ENCODE measurements at places on chromosomes 3 and 15.

- DNase-seq = no peak
Measured at GRCh38 chr3:52880047-52880446, 17.3 kb downstream of the STIMATE start.

- DNase-seq = no peak
Measured at GRCh38 chr3:144437989-144438388, 466.4 kb downstream of the DIPK2A start.

- DNase-seq = peak; percentile 24
Measured at GRCh38 chr3:100399341-100400071, 1.4 kb downstream of the TOMM70 start.

DNA sequence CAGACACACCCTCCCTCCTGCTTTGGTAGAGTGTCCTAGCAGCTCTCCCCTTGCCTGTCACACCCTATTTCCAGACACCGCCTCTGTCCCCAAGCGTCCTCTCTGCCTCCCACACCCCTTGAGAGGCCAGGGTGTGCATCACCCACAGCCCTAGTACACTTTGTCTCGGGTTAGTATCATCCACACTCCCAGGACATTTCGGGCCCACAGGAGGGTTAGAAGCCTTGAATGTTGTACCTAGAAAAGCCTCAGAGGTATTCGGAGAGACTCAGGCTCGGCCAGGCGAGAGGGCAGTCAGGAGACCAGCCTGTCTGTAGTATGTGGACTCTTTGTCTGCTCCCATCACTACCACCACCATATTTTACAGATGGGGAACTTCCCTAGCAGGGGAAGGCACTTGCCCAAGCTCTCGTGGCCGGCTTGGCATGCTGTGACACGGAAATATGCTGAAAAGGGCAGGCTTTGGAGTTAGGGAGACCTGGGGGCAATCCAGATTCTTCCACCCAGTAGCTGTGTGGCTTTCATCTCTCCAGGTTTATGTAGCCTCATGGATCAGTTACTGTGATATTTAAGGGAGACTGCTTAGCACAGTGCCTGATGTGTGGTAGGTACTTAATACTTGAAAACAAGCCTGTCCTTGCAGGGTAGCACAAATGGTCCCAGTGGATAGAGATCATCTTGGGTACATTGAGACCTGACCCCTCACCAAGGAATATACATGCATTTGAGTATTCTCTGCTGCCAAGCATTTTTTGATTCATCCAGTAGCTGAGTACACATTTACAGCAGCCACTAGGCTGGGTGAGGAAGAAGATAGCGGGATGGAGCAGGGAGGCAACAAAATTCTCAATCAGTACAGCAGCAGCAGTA lies 1.4 kb downstream of the TMEM43 start:
- DNase-seq = no peak

DNA sequence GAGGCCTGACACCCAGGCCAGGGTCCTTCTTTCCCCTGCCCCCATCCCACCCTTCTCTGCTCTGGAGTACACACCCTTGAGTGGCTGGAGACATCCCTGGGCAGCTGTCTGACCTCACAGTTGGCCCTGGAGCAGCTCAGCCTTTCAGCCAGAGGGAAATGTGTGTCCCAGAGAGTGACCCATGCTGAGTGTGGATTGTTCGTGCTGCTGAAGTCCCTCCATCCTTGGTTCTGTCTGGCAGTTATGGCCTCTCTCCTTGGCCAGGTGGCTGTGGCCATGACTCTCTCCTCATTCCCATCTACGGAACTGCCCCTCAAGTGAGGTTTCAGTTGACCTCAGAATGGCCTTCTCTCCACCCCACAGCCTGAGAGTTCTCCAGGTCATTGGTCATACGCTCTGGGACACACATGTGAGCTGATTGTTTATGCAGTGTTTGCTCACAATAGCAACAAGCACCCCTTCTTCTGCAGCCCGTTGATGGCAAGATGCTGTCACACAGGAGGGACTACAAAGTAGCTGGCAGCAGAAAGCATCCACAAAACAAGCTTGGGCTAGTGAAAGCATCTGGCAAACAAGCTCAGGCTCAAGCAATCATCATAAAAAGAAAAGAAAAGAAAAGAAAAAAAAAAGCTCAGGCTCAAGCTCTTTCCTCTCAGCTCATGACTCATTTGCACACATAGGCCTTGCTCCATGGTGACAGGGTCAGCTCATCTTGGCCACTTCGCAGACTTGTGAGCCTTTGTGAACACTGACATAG lies 55.3 kb upstream of the ITGA11 start:
- peak; percentile 5 for DNase-seq

GRCh38 chr3:191100516-191100915 lies 98.5 kb upstream of the OSTN start:
- no peak for DNase-seq

- no peak for DNase-seq
Measured at GRCh38 chr3:101814835-101815234, 34.5 kb upstream of the NFKBIZ start.

DNA sequence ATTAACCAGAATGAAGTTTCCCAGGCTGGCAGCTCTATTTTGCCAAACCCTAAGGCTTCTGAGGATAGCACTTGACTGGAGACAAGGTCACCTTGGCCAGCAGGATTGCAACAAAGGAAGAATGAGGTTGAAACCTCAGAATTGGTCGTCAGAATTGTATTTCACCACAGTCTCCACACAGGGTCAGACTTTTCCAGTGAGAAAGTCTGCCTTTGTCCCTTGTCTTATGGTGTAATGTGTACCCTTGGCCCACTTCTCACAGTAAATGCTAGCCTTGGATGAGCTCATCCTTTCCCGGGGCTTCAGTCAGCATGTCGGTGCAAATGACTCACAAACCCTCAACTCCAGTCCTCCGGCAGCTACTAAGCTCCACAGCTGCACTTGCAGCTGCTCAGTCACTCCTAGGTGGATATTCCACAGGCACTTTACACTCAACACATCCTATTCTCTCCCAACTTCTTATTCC lies 19.7 kb downstream of the SSR3 start:
- DNase-seq = peak; percentile 47

DNA sequence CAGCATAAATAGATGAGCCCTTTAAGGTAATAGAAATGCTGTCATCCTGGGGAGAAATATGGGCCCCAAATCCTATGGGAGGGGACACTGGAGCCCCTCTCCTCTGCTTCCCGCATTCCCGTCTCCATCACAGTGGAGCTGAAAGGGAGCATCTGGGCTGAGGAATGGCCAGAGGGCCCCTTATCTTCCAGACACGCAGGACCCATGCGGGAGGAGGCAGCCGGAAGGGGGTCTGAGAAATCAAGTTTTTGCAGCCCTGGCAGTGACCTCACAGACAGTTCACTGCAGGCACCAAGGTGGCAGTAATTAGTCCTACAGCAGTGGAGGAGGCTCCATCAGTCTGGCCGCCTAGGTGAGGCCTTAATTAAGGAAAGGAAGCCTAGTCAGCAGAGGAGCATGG lies 80.2 kb downstream of the RAB11A start:
- DNase-seq = no peak

- peak; percentile 15 for DNase-seq
Measured at GRCh38 chr3:98482717-98483482, 14.6 kb upstream of the OR5K2 start.

- no peak for DNase-seq
Measured at GRCh38 chr3:58576716-58577115, 475 bp downstream of the FAM107A start.

DNA sequence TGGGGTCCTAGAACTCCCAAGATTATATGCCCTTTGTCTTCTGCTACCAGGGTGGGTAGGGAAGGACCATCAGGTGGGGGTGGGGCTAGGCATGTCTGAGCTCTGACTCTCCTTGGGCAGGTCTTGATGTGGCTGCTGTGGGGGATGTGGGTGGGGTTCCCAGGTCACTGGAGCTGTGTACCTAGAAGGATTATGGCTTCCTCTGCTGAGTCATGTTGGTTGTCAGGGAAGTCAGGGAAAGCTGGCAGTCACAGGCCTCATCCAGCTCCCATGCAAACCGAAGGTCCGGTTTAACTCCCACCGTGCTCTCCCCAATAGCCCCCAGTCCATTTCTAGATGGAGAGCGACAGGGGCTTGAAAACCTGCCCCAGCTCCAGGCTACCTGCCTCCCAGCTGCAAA lies 35.2 kb downstream of the EID1 start:
- DNase-seq = no peak

DNA sequence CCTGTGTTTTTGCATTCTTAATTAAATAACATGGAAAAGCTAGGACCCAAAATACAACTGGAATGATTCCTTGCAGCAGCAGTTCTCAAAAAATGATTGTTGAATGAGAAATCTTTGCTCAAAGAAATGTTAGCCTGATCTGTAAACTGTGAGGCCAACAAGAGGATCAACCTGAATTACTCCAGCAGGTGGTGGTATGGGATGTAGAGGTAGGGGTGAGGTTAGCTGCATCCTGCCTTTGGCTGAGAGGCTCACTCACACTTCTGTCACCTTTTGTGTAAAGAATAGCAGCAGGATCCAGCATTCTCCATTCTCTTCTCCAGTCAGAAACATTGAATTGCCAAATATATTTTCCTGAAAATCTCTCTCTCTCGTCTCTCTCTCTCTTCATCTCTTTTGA lies 26.5 kb upstream of the FAM98B start:
- no peak for DNase-seq

GRCh38 chr3:52005571-52005986 lies 9.9 kb upstream of the RPL29 start:
- no peak for DNase-seq

- DNase-seq = peak; percentile 9
Measured at GRCh38 chr15:35505141-35505540, 40.8 kb downstream of the DPH6 start.

GRCh38 chr15:98649472-98650416 lies 1.4 kb downstream of the IGF1R start:
- peak; percentile 43 for DNase-seq
